ENCODE measurements at places on chromosomes 13 and 19.

- DNase-seq, result peak; percentile 58
Observed at GRCh38 chr19:32570081-32570785, 10.8 kb upstream of the PDCD5 start.

GRCh38 chr13:72726726-72727416 is 558 bp downstream of the MZT1 start:
- no peak for DNase-seq

DNA sequence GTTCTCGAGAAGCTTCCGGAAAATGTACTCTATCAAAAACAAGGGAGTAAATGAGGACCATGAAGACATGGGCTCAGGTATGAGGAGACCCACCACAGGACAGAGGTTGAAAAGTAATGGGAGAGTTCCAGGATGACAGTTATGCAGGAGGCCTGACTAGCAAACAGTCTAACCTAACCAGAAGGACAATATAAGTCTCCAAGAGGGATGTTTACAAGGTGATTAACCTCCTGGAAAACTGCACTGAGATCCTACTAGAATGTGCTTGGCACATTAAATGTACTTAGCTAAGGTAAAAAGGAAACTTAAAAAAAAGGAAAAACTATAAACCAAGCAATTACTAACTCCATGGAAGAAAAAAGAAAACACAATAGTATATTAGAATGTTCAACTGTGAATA is 258.3 kb downstream of the KLF5 start:
- no peak for DNase-seq

DNA sequence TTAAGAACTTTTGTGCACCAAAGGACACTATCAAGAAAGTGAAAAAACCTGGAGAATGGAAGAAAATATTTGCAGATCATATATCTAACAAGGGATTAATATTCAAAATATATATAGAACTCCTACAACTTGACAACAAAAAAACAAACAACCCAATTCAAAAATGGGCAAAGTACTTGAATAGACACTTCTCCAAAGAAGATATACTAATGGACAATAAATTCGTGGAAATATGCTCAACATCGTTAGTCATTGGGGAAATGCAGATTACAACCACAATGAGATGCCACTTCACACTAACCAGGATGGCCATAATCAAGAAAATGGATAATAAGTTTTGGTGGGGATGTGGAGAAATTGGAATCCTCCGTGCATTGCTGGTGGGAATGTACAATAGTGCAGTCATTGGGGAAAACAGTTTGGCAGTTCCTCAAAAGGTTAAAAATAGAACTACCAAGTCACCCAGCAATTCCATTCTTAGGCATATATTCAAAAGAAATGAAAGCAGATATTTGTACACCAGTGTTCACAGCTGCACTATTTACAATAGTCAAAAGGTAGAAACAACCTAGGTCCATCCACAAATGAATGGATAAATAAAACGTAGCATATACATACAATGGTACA is 2.2 kb upstream of the LSR start:
- no peak for DNase-seq

- DNase-seq, result peak; percentile 4
Observed at GRCh38 chr19:29694669-29695627, 20.1 kb downstream of the C19orf12 start.

GRCh38 chr19:37987356-37988332 is 80.6 kb downstream of the SIPA1L3 start:
- no peak for DNase-seq

GRCh38 chr19:892243-892893 is 619 bp downstream of the MED16 start:
- no peak for DNase-seq

DNA sequence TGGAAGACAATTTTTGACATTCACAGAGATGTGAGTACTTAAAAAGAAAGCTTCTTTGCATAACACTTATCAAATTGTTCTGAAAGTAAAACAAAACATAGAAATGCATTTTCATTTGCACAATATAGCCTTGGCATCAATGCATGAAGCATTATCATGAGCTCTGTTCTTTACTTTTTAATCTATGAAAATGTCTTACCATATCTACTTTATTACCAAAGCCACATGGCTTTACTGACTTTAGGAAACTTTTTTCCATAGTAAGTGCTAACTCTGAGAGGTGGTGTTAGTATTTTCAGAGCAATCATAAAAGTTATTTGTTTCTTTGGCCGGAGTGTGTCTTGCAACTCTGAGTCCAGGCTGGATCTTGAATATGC is 10.5 kb downstream of the TNFRSF19 start:
- DNase-seq, result no peak

DNA sequence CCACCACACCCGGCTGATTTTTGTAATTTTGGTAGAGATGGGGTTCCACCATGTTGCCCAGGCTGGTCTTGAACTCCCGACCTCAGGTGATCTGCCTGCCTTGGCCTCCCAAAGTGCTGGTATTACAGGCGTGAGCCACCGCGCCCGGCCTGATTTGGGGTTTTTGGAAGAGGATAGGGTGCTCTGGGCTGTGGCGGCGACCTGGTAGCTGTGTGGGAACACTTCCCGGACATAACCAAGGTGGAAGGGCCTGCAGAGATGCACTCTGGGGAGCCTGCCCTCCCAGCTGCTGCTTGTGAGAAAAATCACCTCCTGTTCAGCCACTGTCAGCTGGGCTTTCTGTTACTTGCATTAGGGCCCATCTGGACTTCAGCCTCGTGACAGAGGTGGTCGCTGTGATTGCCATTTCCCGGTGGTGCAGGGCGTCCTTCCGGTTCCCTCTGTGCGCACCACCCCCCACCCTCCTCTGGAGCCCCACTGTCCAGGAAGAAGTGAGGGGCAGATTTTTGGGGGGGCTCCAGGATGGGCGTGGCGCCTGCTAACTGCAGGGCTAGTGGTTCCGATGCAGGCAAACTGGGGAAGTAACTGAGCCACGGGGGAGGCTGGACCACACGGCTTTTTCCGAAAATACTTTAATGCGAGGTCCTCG is 7.5 kb downstream of the IL4I1 start:
- DNase-seq, result no peak

GRCh38 chr19:46503848-46504453 is 8.3 kb upstream of the PNMA8B start:
- DNase-seq, result peak; percentile 39

DNA sequence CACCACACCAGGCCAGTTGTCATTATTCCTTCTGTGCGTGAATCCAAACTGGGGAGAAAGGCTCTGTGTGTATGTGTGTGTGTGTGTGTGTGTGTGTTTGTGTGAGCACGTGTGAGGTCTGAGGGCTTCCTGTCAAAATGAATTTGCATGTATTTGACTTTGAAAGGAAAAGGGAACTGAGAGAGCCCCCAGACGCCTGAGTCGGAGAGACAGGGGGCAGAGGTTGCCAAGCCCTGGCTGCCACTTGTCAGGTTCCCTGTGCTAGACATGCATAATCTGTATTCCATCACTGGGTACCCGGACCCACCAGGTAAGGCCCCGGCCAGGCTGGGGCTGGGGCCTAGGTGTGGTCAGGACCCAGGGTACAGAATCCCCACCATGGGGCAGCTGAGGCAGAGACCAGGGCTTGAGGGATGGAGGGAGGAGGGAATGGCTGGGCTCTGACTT is at the start of gene CLEC17A:
Gene CLEC17A, plus strand, starts transcription at position 191 of the 447 bp plus-strand sequence. Its CDS starts 77 bp downstream, at position 268.
- DNase-seq, result no peak

DNA sequence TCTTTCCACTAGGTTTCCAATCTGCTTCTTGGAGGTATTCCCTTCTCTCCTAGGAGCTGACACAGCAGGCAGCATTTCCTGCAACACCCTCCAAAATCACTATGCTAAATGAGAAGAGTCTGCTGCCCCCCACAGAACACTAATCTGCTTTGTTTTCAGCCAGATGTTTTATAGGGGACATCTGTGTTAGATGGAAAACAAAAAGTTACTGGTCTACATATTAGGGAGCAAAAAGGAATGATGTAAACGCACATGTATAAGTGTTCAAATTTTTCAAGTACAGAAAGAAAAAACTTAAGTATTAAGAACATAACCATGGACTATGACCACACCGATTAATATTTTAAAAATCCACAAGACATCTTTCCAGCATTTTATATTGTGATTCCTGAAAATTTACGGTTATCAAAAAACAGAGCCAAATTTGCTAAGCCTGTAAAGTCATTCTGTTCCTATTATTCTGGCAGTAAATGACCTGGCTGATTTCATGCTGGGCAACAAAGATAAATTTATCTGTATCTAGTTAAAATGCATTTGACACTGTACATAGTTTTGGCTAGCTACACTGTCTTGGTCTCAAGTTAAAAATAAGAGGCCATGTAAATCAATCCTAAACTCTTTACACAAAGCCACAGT is 63.3 kb downstream of the DCLK1 start:
- DNase-seq, result no peak

GRCh38 chr19:55355213-55355821 is 798 bp upstream of the COX6B2 start:
- DNase-seq, result no peak

DNA sequence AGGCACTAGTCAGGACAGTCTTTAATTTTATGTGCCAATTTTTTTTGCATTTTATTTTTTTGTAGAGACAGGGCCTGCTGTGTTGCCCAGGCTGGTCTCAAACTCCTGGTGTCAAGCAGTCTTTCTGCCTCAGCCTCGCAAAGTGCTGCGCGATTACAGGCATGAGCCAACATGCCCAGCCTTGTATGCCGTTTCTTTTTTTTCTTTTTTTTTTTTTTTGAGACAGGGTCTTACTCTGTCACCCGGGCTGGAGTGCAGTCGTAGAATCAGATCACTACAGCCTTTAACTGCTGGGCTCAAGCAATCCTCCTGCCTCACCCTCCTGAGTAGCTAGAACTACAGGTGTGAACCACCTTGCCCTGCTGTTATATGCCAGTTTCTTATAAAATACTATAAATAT is 26.4 kb downstream of the BORA start:
- no peak for DNase-seq

Measured in NCI-H748 treated with DMSO at 0.1 percent for 48 hours (cell line).